Cerebellum (tissue), 4 donors: ENCODE measurements at places on chromosomes 3 and 15.

DNA sequence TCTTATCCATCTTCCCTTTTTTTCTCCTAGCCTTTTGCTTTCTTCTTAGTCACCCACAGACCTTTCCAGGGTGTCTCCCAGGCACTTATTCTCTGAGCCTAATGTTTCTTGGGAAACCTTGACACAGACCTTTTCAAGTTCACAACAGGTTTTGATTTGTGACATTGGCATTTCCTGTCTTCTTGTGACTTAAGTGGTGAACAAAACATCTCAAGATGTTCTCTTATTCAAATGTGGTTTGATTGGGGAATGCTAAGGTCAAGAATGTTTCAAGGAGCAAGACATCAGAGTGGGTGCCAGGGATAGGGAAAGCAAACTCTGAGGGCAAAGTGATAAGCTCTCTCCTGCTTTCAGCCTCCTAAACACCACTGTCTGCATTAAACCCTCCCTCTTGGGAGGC is 68.2 kb upstream of the GSK3B start:
- no peak for DNase-seq

DNA sequence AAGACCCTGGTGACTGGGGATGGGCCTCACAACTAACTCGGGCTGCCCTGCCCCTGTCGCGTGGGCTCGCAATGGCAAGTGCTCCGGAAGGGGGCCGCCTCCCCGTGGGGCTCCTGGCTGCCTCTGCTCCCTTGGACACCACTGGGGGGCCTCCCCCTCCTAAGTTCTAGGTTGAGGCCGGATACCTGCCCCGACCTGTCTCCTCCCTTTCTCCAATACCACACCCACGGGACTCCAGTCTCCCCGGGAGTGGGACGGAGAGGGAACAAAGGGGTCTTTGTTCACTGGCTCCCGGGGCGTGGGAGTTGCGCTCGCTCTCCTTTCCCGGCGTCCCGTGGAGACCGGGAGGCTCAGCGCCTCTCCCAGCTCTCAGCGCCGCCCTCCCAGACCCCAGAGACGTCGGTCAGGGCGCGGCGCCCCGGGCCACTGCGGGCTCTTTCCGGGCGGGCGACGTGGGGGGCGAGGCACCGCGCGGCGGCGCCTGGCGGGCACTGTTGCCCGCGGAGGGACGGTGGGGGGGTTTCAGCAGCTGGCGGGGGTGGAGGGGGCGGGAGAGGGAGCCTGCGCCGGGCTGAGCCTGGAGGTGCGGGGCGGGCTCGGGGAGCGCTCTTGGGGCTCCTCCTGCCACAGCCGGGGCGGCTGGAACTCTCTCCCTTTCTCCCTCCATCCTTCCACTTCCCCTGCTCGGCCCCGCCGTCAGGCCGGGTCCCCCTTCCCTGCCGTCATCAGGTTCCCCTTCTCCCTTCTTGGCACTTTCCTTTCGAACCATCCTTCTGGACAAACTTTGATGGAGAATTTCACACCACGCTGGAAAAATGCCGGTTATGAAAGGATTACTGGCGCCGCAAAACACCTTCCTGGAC is at the start of gene KCNH8:
TSS of gene KCNH8 (plus strand) at position 606 of the 863 bp plus-strand sequence. CDS start at position 816, 210 bp downstream.
- DNase-seq = peak; percentile 4

- no peak for DNase-seq
Observed at GRCh38 chr3:128623762-128624176, 26.8 kb downstream of the RPN1 start.

- DNase-seq = no peak
Observed at GRCh38 chr3:94776401-94776915, 713.6 kb downstream of the NSUN3 start.

- no peak for DNase-seq
Observed at GRCh38 chr15:25890529-25890928, 27.4 kb upstream of the ATP10A start.

GRCh38 chr3:143124601-143125520 is 5.3 kb downstream of the CHST2 start:
- DNase-seq = no peak

DNA sequence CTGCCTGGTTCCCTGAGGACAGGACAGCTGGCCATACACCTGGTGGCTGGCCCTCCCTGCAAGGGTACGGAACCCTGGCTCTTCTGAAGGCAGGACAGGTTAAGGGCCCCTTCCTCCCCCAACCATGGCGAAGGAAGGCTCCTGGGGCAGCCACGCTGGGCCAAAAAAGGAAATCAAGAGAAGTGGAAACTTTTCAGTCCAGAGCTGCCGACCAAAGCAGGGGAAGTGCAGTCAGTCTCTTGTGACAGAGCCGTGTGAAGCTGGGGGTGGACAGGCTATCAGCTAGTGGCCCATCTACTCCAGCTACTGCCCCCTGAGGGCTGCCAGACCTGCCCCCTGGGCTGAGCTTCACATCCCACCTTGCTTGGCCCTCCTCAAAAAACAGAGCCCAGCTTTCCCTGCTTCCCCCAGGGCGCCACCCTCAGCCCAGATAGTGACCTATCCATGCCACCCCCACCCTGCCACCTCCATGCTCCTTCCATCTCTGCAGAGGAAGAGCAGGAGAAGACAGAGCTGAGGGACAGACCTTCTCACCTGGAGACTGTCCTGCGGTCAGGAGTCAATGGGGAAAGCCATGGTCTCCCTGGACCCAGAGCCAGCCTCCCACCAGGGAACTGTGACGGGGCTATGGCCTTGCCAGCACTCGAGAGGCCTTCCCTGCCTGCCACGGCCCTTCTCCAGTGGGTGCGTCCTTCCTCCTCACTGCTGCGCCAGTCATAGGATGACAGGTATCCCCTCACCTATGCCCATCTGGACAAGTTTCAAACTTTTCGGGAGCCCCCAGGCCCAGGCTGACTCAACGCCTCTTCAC is 4.6 kb downstream of the SEMA7A start:
- DNase-seq = peak; percentile 14

DNA sequence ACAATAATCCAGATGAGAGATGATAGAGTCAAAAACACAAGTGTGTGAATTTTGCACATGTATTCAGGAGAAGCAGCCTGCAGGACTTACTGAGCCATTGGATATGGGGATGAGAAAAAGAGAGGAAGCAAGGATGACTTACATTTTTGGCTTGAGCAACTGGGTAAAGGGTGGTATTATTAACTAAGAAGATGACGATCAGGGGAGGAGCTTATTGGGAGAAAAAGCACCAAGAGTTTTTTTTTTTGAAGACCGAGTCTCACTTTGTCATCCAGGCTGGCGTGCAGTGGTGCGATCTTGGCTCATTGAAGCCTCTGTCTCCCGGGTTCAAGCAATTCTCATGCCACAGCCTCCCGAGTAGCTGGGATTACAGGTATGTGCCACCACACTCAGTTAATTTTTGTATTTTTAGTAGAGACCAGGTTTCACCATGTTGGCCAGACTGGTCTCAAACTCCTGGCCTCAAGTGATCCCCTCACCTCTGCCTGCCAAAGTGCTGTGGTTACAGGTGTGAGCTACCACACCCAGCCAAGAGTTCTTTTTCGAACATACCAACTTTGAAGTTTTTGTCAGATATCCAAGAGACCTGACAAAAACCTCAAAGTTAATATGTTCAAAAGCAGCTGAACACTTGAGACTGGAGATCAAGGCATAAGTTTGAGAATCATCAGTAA is 14.8 kb upstream of the SH3BP5 start:
- no peak for DNase-seq

DNA sequence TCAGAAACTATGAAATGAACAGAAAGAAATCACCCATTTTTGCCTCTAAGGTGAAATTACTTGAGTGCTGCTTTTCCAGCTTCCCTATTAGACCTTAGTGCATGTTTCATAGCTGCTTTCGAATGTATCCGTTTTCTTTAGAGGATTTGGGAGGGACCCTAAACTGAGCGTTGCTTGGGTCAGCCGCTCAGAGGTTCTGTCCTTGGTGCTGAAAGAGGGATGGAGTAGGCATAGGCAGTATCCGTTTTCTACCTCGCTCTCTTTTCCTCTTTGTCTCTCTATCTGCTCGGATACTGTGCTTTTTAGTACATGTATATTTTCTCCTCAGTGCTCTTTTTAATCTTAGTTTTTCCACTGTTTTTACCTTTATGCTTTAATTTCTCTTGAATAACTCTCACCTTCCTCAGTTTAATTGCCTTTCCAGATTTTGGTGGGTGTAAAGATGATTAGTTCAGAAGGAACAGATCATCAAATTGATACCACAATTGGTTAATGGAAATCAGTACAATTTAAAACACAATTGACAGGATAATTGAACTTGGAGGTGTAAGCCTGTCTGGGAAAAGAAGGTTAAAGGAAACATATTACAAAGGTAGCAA is at the start of gene DRD3:
TSS of gene DRD3 (minus strand) at position 283 of the 599 bp plus-strand sequence. CDS start 7,060 bp downstream, outside the sequence.
- no peak for DNase-seq

DNA sequence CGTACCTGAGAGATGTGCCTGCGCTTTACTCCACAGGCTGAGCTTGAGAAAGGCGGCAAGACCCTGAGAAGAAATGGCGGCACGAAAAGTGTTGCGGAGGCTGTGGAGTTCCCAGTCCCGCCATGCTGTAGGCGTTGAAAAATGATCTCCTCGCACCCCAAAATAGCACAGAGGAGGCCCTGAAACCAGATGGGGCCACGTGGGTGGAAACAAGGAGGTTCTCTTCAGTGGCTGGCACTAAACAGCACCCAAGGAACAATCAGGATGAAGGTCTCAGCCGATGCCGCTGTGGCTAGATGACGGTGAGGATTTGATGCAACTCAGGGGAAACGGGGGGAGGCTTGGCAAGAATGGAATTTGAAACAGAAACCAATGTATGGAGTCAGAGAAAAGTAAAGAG is 57.3 kb downstream of the TMEM212 start:
- DNase-seq = no peak

DNA sequence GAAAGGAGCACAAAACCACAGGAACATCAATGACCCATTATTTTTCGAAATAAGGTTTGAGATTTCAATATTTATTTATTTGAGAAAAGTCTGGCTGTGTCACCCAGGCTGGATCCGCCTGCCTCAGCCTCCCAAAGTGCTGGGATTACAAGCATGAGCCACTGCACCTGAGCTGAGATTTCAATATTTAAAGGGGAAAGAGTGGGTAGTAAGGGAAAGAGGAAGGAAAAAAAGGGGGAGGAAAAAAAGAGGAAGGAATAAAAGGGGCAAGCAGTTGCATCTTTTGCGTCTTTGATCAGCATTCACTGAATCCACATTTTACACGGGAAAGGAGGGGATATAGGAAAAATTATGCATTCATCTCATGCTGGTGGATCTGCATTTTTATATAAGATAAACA is 47.4 kb downstream of the ERICH6 start:
- DNase-seq = no peak

DNA sequence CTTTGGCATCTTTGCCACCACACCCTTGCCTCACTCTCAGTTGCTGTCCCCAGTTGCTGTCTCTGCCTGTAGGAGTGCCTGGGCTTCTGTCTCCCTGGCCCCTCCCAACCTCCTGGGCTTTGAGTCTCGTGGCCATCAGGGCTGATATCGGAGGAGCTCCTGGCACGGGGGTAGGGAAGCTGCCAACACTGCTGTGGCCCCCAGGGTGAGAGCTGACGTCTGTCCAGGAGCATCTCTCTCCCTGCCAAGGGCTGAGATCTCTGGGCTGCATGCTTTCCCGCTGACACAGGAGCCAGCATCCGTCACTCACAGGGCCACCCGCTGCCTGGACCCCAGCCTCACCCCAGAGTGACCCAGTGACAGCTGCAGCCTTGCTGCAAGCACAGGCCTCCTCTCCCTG is 47.4 kb downstream of the EXOG start:
- DNase-seq = no peak

GRCh38 chr3:173761161-173761560 is 363.6 kb downstream of the NLGN1 start:
- DNase-seq = peak; percentile 42

DNA sequence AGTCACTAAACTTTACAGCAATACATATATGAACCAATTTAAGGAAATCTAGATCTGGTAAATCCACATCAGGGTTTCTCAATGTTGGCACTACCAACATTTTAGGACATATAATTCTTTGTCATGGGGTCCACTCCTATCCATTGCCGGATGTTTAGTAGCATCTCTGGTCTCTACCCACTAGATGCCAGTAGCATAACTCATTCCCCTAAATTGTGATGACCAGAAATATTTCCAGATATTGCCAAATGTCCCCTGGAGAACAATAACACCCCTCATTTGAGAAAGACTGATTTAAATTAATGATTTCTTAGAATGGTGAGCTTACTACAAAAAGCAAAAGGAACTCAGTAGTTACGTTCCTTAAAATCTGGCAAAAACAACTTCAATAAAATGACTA is 23.1 kb upstream of the ANKRD28 start:
- DNase-seq = no peak

- peak; percentile 0 for DNase-seq
Observed at GRCh38 chr3:197408177-197408957, 110.0 kb upstream of the DLG1 start.

DNA sequence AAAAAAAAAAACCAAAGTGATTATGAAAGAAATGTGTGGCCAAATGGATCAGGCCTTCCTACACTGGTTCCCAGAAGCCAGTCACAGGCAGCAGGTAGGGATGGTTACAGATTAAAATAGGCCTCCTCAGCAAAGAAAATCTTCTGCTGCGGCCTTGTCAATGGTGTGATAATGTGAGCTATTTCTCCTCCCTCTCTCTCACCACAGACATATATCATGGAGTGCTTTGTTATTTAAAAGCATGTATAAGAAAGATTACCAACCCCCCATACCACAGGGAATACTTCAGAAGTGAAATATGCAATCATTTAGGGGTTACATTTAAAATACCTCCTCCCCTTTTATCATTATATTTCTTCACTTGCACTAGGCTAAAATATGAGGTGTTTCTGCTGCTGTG is 32.2 kb upstream of the LRTM1 start:
- no peak for DNase-seq

GRCh38 chr3:86547692-86548091 is 443.3 kb downstream of the VGLL3 start:
- no peak for DNase-seq

GRCh38 chr3:140843656-140844055 is 98.0 kb upstream of the SLC25A36 start:
- no peak for DNase-seq

DNA sequence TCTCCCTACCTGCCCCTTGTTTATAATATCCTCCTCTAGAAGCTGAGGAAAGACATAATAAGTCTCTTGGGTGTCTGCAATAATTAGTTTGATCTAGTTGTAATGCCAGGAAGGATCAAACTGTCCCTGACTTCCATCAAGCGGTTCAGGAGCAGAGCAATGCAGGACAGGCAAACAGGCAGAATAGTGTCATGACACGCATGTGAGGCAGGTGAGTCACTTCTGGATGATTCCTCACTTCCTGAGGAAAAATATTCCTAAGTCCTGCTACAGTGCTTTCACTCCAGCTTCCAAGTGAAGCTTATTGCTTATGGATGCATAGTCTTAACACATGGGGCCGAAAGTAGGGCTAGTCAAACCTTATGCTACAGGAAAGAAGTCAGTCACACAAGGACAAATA is 85.8 kb downstream of the GREM1 start:
- no peak for DNase-seq

DNA sequence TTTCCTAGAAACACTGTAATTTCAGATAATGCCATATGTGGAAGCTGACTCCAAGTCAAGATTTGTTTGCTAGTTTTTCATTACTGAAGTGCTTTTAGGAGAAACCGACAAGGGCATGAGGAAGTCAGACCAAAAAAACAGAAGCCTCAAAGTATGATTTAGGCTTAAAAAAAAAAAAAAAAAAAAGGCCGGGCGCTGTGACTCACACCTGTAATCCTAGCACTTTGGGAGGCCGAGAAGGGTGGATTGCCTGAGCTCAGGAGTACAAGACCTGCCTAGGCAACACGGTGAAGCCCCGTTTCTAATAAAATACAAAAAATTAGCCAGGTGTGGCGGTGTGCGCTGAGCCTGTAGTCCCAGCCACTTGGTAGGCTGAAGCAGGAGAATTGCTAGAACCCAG is 11.6 kb downstream of the RPL15 start:
- no peak for DNase-seq

GRCh38 chr3:108412121-108412750 is 98.2 kb downstream of the MYH15 start:
- no peak for DNase-seq
